ENCODE measurements at places on chromosomes 16 and 17.

DNA sequence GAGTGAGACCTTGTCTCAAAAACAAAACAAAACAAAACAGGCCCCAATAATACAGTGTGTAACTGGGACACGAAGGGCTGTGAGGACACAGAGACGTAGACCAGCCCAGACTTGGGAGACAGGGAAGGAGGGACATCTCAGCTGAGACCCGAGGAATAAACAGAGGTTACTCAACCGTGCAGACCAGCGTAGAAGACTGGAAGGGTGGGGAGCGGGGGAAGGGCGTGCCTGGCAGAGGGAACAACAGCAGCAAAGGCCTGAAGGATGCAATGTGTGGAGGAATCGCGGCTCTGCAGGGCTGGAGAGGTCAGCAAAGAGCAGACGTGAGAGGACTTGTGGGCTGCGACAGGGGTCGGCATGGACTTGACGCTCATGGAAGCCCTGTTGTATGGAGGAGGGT is 11.6 kb upstream of the CES4A start:
- DNase-seq, result no peak

- no peak for DNase-seq
These were observed 69.3 kb upstream of the TOB1 start for GRCh38 chr17:50935221-50935995.

DNA sequence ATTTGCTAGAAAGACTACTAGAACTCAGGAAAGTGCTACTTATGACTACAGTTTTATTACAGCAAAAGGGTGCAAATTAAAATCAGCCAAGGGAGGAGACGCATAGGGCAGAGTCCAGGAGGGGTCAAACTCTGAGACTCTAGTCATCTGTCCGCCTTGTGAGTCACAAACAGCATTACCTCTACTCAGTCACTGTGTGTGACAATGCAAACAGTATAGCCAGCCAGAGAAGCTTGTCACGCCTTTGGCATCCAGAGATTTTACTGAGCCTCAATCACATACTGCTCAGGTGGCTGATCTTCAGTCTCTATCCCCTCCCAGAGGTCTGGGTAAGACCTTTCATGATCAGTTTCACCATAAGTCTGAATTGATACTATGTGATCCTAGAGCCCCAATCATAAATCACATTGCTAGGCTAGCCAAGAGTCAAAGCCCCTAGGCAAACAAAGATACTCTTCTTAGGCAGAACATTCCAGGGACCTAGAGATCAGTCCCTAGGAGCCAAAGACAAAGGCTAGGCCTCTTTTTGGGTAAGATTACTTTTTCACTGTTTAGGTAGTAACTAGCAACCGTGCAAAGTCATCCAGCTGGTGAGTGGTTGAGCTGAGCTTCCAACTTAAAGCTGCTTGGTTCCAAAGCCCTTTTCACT is 48.8 kb upstream of the CLEC19A start:
- no peak for DNase-seq

- no peak for DNase-seq
These were observed 48.0 kb upstream of the RBFOX3 start for GRCh38 chr17:79658811-79659207.

DNA sequence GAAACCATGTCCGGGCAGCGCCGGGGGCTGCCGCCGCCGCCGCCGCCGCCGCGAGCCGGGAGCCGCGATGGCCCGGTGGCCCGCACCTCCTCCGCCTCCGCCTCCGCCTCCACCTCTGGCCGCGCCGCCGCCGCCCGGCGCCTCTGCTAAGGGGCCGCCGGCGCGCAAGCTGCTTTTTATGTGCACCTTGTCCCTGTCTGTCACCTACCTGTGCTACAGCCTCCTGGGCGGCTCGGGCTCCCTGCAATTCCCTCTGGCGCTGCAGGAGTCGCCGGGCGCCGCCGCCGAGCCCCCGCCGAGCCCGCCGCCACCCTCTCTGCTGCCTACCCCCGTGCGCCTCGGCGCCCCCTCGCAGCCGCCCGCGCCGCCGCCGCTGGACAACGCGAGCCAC is 587 bp downstream of the HS3ST4 start:
- DNase-seq, result no peak

DNA sequence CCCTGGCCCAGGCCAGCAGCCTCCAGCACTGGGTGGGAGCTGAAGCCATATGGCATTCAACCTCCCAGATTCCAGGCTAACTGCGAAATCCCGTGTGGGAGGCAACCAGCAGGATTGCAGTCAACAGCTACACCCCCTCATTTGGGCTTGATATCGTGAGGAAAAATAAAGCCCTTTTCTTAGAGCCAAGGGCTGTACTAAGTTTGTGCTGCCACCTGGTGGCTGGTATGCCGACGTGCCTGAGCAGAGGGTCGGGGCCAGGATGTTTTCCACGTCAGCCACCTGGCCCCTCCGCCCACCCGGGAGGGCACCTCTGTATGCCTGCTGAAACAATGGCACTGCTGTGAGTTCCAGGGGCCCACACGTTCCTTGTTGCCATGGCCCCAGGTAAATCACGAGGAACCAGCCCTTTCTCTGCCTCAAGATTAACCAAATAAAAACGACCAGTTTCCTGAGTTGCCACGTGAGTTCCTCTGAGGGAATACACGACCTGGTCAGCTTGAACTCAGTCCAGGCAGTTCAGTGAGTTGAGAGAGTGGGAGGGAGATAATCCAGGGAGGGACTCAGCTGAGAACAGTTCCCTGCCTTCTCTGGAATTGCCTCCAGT is 9.0 kb downstream of the TMEM98 start:
- peak; percentile 75 for DNase-seq

DNA sequence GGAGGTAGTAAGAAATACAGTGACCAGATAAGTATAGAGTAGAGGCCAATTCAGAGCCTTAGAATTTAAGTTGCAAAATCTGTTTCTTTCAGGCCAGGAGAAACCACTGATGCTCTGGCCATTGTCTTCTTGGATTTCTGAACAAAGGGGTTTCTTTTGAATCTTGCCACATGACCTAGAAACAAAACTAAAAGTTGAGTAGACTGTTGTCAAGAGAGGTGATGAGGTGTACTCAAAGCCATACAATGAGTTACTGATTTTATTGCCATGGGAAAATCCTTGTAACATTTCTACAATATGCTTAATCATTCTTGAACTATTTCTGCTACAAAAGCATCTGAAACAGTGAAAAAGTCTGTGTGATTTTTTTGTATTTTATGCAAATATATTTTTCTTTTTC is 881.3 kb downstream of the CDH11 start:
- no peak for DNase-seq

DNA sequence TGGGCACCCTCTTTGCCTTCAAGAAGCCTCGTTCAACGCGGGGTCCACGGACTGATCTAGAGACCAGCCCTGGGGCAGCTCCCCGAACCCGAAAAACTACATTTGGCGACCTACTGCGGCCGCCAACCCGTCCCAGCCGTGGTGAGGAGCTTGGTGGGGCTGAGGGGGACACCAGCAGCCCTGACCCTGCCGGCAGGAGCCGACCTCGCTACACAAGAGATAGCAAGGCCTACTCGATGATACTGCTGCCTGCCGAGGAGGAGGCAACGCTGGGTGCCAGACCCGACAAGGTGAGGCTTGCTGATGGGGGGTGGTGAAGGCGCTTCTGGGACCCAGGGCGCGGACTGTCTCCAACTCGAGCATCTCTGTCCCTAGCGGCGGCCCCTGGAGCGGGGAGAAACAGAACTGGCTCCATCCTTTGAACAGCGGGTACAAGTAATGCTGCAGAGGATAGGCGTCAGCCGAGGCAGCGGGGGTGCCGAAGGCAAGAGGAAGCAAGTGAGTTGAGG is 5.6 kb downstream of the ACD start:
- no peak for DNase-seq

GRCh38 chr17:33603789-33604188 is 310.7 kb upstream of the ASIC2 start:
- no peak for DNase-seq

DNA sequence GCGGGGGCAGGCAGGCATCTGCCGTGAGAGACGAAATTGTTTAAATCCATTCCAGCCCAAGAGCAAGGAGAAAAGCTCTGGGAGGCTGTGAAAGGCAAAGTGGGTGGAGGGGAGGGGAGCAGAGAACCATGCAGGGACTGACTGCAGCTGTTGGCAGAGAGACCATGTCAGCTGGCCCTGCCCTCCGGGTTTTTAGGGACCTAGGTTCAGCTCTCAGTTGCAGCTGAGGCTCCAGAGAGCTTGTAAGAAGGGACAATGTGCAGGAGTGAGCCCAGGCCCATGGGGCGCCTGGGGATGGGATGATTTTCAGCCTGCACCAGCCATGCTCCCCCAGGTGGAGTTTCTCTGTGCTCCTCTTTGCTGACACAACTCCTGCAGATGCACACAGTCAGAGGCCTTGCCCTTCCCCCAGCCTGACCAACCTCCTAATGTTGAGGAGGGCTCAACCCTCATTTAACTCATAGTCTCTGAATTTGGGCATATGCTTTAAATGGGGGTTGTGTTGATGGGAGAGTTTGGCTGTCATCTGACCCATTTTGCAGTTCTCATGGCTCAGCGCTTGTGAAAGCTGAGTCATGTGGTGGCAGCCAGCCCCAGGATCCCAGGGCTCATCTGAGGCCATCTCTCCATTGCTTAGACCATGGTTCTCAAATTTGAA is 70.9 kb downstream of the PLXDC1 start:
- no peak for DNase-seq

- DNase-seq, result no peak
These were observed 174.6 kb downstream of the ABCA8 start for GRCh38 chr17:68780596-68780995.

GRCh38 chr16:86768999-86769398 is 190.7 kb downstream of the FOXL1 start:
- DNase-seq, result no peak

DNA sequence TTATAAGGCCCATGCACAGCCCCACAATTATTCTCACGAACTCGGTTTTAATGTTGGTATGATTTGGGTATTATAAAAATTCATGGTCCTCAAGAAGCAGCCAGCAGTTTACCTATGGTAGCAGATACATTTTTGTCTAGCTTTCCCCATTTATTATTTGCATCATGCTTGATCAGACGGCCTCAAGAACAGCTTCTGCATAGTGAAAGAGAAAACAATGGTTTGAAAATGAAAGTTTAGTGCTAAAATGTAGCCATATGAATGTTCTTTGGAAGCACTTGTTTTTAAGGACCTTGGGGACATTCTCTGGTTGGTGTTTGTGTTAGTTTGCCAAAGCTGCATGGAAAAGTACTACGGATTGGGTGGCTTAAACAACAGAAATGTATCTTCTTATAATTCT is 72.4 kb upstream of the CPHXL start:
- DNase-seq, result no peak

DNA sequence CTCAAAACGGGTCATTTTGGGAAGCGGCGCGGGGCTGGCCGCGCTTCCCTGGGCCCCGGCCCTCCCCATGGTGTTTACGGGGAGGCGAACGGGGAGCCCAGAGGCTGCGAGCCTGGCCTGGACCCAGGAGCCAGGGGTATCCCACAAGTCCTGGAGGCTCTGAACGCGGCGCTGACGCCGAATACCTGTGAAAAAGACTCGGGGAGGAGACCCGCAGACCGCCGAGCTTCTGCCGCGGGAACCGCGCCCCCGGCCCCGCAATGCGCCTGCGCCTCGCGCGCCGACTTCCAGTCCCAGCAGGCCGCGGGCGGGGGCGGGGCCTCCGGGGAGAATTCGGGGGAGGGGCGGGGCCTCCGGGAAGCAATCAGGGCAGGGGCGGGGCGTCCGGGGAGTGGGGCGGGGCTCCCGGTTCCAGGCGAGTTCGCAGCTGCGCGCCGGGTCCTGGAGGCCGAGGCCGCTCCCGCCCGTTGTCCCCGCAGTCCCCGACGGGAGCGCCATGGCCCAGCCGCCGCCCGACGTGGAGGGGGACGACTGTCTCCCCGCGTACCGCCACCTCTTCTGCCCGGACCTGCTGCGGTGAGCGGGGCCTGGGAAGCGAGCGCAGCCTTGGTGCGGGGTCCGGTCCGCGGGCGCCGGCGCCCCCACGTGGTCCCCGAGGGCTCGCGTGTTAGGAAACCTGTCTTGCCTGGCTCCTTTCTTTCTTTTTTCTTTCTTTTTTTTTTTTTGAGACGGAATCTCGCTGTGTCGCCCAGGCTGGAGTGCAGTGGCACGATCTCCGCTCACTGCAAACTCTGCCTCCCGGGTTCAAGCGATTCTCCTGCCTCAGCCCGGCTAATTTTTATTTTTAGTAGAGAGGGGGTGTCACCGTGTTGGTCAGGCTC is at the start of gene DECR2:
DECR2 (plus strand) TSS at position 418 of the 881 bp plus-strand sequence; CDS start at position 497, 79 bp downstream.
- DNase-seq, result peak; percentile 95

DNA sequence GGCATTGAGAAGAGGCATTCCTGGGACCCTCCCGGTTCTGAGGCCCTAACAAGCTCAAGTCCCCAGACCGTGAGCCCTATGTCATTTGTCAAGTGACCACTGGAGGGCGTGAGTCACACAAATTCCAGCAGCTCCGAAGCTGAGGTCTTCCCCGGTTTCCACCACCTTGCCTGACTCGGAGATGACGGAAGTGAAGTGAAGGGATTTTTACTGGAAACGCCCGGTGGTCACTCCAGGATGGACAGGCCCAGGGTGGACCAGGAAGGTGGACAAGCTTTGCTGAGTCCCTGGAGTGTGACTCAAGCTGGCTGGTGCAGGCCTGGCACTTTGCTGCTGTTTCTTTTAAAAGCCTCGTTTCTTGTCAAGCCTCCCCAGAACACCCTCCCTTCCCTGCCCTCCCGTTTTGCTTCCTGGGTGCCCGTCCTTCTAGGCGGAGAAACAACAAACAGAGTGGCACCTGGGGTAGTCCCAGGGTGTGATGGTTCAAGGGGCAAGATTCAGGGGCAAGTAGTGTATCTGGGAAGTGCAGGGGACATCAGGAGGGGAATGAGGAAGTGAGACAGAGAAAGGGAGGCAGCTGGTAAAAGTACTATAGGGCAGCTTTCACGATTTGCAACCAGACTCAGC is 5.3 kb upstream of the NOS2 start:
- peak; percentile 75 for DNase-seq

DNA sequence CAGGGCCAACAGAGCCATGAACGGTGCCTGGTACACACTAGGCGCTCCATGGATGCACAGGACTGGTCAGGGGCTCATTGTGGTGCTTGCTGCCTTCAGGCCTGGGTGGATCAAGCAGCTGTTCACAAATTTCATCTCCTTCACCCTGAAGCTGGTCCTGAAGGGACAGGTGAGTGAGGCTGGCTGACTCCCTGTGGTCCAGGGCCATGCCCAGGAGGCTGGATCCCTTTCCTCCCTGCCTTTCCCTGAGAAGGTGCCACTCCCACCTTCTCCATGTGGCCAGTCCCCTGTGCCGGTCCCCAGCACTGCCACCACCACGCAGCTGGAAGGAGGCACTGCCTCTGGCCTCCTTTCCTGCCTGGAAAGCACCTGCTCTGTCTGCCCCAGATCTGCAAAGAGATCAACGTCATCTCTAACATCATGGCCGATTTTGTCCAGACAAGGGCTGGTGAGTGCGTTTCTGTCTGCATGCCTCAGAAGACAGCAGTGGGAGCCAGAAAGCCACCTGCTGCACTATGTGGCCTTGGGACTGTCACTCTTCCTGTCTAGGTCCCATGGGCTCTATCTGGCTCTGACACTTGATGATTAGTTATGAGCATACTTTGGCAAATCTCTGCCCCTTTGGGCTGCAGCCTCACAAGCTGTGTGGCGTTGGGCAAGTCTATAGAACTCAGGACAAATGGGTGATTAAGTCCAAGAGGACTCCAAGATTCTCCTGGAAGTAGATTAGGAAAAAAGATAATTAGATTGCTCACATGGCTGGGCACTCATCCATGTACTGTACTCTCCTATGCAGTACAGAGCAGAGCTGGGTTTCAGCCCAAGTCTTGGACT is 9.4 kb downstream of the CETP start:
- no peak for DNase-seq
